Activated CD4-positive, alpha-beta T cell treated with anti-CD3 and anti-CD28 coated beads for 1 hour (primary cell): ENCODE measurements at places on chromosomes 13 and 19.

- DNase-seq, result no peak
These were observed 524.5 kb downstream of the GPC6 start for GRCh38 chr13:93751117-93751516.

- no peak for DNase-seq
These were observed 12.8 kb upstream of the CEACAM3 start for GRCh38 chr19:41783612-41784011.

DNA sequence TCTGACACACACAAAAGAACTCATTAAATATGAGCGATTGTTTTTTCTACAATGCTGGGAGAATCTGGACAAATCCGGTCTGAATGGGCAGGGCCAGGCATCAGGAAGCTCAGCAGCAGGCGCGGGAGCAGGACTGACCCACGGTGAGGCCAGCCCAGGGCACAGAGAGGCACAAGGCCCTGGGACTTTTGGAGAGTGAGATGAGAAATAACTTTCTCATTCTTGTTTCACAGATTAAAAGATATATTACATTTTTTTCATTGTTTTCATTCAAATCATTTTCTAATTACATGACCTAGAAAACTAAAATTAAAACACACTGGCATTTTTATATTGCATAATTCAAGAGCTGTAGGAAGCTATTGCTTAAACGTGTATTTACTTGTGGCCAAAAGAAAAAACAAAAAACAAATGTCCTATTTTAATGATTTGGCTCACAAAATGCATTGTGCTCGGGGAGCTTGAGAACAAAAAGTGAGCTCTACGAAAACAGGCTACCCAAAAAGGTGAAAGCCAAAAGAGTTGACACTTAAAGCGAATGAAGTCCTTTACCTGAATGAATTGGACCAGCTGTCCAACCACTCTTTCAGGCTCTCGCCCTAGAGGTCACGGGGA is 133.1 kb downstream of the TNFRSF19 start:
- no peak for DNase-seq

GRCh38 chr13:37490176-37490779 is 108.3 kb downstream of the POSTN start:
- DNase-seq, result no peak

DNA sequence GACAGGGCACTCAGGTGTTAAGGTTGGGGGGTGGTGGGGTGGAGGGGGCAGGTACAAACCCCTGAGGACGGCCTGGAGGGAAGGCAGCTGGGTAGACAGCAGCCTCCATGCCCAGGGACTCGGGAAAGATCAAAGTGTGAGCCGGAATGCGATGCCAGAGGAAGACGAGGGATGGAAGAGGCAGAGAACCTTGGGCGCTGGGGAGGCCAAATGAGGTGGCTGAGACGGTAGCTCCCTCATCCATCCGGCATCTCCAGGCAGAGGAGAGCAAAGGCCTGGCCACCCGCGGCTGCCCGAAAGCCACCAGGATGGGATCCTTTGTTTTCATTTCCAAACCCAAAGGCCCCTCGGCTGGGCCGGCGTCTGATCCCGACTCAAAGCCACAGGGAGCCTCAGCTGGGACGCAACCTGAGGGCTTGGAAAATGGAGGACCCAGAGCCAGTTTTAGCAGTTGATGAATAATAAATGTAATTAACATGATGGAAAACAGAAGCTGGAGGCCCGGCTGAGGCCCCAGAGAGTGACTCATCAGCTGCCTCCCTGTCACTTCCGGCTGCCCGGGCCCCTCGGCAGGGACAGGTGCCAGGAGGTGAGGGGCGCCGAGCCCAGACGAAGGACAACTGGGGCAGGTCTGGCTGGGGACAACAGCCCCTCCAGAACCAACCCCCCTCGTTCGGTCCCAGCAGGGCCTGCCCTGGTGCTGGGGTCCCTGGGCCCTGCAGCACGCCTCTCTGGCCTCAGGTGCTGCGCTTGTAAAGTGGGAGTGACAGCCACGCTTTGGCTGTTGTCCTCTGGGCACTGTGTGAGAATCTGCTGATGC is 61.6 kb downstream of the CEBPG start:
- DNase-seq, result no peak

- DNase-seq, result no peak
These were observed 22.2 kb downstream of the CCDC169 start for GRCh38 chr13:36275190-36276002.

- DNase-seq, result no peak
These were observed 29.8 kb upstream of the KATNAL1 start for GRCh38 chr13:30337061-30337610.

GRCh38 chr13:75352641-75353327 is 129.2 kb downstream of the TBC1D4 start:
- DNase-seq, result no peak

DNA sequence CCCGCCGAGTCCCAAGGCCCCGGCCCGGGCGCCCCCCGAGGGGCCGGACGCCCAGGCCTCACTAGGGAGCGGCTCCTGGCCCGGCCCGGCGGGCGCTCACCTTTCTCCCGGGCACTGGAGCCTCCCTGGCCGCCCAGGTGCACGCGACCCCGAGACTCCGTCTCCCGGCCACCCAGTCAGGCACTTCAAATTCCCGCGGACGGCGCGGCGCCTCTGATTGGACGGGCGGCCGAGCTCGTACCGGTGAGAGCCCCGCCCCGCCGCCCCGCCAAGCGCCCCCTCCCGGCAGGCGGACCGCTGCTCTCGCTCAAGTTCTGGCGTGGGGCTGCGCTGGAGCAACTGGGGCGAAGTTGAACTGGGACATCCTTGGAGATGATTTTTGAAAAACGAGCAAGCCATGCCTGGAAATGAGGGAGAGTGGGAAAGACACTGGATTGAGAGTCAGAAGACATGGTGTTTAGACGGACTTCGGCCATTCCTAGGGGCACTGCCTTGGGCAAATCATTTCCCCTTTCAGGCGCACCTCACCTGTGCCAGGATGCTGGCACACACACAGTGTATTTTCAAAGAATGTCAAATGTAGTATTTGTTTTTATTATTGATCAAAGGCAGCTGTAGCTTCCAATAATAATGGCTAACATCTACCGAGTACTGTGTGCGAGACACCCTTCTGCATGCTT is 485.3 kb downstream of the UQCRFS1 start:
- DNase-seq, result no peak

DNA sequence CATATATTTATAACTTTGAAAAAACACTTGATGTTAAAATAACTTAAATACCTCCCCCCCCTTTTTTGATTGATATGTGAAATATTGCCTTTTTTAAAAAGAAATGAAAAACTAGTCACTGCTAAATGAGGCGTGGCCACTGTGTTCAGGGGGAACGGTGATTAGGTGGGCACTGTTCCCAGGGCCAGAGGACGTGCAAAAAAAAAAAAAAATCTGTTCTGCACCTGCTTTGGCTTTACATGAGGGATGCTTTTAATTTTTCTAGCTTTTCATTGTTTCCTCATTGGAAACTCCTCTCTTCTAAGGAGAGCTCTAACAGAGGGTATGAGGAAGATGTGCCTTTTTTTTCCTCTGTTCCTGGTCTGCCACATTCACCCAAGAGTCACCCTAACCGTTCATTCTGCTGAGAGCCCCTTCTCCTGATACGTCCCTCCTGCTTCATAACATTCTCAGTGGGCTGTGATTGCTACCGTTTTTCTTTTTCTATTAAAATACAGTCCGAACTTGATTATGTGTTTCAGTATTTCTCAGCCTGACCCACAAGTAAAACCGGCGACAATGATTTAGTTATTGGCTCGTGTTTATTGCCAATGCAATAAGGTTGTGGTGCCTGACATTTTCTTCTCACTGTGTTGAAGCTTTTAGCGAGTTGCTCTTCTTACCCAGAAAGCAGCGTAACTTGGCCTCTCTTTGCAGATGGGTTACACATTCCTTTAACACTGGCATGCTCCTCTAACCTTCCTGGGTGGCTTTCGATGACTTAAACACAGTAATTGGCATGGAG is 64.8 kb upstream of the ZNF536 start:
- no peak for DNase-seq

DNA sequence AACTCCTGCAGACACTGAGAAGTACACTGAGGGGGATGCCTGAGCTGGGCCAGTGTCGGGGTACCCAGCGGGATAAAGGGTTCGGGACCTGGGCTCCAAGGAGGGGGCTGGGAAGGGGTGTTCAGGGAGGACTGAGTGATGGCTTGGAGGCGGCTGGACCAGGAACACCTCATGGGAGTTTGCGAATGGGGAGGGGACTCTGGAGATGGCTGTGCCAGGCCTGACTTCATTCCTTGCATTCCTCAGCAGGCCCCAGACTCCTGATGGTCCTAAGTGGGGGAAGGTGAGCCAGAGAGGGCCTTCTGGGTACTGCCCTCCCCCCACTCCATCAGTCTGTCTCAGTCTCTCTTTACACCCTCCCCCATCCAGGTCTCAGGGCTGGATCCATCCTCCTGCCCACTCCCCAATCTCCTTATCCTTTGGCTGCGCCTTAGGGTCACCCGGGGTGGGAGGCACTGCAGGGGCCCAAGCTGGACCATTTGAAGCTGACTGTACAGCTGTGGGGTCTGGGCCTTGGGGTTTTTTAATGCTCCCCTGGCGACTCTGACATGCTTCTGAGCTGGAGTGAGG is 13.8 kb downstream of the PAK4 start:
- DNase-seq, result no peak

- DNase-seq, result no peak
These were observed 343.1 kb upstream of the ARGLU1 start for GRCh38 chr13:106911020-106911419.

- no peak for DNase-seq
These were observed 802.5 kb downstream of the EFNB2 start for GRCh38 chr13:105732806-105733529.

DNA sequence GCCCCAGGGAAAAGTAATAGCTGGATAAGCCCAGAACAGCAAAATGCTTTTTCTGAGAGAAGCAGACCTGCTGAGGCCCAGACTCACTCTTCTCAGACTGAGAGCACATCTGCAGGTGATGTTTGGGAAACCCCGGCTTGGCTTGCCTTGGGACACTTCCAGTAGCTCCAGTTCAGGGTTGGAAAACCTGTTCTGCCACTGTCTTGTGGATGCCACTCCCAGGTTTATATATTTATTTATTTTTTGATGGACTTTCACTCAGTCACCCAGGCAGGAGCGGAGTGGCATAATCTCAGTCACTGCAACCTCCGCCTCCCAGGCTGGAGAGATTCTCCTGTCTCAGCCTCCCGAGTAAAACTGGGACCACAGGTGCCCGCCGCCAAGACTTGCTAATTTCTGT is 8.0 kb upstream of the SMARCA4 start:
- DNase-seq, result no peak

GRCh38 chr13:84821261-84821660 is 939.0 kb upstream of the SLITRK1 start:
- DNase-seq, result no peak

DNA sequence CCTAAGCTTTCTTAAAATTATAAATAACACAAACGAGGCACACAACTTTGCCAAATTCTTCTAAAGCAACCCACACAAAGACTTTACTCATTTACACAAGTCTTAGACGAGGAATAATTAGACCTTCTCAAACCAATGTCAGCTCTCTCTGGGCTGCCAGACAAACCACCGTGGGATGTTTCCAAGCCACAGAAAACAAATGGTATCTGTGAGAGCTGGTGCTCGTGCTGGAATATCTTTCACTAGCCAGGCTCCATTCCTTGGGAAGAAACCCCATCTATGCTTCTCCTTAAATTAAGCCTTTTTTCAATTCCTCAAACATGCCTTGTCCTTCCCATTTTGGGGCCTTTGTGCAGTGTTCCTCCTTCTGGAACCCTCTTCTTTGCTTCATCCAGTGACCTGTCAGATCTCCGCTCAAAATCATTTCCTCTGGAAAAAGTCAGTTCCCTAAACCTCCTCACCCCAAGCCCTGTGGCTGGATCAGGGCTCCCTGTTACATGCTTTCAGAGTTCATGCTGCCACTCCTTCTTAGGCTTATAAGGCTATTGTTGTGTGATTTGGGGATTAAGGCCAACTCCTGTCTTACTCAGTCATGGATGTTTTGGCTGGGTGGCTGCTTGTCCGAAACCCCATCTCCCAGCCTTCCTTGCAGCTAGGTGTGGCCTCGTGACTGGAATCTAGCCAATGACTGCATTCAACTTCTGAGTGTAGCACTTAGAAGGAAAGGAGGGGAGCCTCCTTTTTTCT is 64.2 kb upstream of the GTF2F2 start:
- DNase-seq, result no peak

DNA sequence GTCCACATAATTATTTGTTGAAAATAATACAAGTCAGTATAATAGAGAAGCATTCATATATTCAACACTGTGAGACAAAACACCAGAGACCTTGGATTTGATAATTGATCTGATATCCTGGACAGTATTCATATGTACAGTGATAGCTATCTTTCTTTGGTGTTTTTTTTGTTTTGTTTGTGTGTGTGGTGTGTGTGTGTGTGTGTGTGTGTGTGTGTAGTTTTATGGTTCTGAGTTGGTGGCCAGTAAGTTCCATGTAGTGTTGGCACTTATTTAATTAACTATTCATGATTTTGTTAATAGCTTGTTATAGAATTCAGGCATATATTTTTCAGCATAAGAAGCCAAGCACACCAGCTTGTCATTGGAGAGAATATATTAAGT is 1.6 kb upstream of the ANGPTL6 start:
- DNase-seq, result no peak

DNA sequence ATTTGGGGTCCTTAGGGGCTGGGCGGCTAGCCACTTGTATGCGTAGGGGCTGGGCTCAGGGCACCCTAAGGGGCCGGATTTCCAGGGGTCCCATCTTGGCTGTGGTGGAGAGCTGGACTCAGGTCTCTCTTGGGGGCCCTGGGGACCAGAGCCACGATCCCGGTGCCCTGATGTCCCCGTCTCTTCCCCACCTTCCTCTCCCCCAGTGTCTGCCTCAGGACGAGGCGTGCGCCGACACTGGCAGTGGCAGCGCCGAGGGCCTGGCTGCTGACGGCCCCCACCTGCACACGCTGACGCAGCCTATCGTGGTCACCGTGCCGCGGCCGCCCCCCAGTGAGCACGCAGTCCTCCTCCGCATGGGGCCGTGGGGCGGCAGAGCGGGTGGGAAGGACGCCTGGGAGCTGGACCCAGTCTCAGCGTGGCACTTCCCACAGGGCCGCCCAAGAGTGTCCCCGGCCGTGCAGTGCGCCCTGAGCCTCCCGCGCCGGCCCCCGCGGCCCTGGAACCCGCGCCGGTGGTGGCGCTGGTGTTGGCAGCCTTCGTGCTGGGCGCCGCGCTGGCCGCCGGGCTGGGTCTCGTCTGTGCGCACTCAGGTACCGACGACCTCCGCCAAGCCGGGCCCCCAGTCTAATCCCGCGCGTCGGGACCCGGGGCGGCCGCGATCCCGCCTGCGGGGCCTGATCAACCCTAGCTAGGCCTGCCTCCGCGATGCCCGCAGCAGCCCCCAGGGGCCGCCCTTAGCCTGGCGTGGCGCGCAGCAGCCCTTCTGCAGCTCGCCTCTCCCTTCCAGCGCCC is 2.7 kb upstream of the SNAPC2 start:
- peak; percentile 45 for DNase-seq

GRCh38 chr19:52785506-52785905 is 1.1 kb downstream of the ZNF600 start:
- DNase-seq, result no peak

DNA sequence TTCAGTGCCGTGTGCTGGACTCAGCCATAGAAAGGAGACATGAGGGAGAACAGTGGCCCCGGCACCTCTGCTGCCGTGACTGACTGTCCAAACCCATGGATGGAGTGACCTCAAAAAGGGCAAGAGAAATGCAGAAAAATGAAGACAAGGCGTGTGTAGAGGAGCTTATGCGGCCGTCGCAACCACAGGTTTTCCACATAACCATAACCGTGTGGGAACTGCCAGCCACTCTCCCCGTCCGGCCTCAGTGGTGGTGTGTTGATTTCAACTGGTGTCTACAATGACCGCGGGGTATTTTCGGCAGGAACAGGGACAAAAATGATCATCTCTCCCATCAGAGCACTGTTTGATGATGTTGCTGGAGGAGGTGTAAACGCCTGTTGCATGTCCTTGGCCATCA is 42.9 kb upstream of the F7 start:
- DNase-seq, result no peak
